Stimulated activated CD4-positive, alpha-beta T cell treated with anti-CD3 and anti-CD28 coated beads, Interleukin-15, amount 100 ng/mL, for 1 hour (primary cell): ENCODE measurements at places on chromosomes 11 and 22.

- no peak for DNase-seq
These were observed 11.4 kb upstream of the PITPNB start for GRCh38 chr22:27930331-27931060.

DNA sequence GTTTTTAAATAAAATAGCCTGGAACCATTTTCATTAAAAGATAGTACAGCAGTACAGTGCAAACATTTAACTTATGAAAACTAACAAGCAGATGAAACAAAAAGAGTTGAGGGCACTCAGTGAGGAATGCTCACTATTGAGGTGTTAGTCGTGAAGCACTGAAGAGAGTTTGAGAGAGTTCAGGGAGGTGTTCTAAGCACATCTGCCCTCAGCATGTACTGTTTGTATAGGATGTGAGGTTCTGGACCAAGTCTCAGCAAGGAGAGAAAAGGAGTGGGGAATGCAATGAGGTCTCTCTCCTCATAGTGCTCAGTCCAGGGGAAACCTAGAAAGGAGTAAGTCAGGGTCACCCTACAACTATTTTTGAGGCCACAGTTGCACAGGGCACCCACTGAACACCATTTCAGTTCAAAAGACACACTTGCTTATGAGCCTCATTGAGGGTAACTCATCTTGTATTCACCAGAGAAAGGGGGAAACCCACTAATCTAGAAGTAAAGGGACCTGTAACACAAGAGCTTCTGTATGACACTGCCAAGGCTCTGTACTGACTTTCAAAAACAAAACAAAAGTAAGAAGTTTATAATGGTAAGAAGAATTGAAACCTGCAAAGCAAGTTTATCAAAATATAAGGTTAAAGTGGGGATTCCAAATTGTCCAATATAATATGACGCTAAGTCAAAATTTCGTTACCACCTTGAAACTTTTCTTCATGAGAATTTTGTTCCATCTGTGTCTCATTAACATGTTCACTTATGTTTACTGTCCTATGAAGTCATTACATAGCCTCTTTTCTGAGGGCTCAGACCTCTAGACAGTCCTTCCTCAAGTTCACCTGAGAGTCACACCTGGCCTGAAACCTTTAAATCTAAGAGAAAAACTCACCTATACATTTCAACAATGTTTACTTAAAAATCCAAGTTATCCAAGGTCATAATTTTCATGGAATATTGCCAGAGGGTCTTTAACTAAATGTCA, 275.3 kb downstream of the ETS1 start:
- DNase-seq = no peak

DNA sequence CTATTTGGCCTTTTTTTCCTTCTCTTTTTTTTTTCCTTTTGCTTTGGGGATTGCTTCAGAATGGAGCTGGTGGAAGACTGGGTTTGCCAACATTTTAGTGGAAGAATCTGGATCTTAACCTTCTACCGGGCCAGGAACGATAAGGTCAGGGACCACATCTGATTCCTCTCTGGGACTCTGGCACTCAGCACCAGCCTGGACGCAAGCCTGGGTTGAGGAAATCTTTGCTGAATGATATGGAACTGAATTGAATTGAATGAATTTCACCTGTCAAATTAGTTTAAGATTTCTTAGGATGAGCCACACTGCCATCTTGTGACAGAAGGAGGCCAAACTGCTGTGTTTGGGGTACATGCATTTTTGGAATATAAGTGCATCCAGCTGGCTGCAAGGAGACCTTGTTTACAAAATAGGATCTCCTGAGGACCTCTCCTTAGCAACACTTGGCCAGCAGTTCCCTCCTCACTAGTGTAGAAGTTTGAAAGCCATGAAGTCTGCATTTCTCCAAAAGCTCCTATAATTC, 30.4 kb downstream of the TPBGL start:
- DNase-seq = no peak

- no peak for DNase-seq
These were observed 47.6 kb downstream of the BRD1 start for GRCh38 chr22:49779853-49780697.

GRCh38 chr11:65976216-65977176, 15.0 kb downstream of the SART1 start:
- no peak for DNase-seq

DNA sequence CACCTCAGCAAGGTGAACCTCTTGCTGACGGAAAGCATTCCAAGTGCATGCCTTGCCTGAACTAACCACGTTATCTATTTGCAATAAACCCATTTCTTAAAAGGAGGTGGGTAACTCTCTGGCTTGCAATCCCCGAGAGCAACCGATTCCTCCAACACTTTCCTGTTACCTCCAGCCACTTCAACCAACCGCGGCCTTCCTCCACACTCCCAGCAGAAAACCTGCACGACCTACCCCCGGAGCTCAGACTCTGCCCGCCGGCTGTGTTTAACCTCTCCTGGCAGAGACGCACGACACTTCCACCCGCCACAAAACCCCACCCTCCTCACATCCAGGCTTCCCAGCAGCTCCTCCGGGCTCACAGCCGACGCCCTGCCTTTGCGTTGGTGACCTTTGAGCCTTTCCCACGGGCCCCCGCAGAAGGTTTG, 708 bp downstream of the SCO2 start:
- no peak for DNase-seq

GRCh38 chr11:30487200-30487898, 98.8 kb downstream of the MPPED2 start:
- DNase-seq = no peak

DNA sequence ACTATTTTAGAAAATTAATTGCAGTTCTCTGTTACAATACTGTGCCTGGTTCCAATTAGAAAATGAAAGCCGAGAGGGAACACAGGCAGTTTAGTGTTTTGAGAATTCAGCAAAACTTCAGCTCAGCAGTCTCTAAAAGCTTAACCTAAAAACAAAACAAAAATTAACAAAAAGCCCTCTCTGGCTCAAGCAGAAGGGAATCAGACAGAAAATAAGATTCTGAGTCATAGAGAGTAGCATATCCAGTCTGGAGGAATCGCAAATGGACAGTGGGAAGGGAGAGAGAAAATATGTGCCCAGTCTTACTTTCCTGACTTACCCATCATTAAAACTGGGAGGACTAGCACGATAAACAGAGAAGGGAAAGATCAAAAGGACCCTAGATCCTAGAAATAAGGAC, 38.1 kb upstream of the CHRM4 start:
- DNase-seq = no peak

DNA sequence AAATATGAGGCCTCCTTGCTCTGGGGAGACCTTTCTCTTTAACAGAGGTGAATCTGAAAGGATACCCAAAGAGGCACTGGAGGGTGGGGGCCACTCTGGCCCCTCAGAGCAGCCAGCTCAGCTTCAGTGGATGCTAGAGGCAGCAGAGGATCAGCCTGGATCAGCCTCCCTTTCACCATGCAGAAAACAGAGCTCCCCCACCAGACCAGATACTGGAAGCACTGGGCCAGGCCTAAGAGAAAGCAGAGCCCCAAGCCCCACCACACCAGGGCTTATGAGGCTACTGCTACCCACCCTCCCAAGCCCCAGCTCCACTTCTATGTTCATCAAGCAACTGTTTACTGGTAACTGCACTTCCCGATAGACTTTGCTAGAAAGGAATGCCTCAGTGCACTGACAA, 4.0 kb upstream of the SLC43A3 start:
- DNase-seq = no peak

GRCh38 chr22:48097723-48098122, 1335.3 kb downstream of the TBC1D22A start:
- no peak for DNase-seq

GRCh38 chr22:38497869-38498268, 8.2 kb downstream of the DDX17 start:
- no peak for DNase-seq

DNA sequence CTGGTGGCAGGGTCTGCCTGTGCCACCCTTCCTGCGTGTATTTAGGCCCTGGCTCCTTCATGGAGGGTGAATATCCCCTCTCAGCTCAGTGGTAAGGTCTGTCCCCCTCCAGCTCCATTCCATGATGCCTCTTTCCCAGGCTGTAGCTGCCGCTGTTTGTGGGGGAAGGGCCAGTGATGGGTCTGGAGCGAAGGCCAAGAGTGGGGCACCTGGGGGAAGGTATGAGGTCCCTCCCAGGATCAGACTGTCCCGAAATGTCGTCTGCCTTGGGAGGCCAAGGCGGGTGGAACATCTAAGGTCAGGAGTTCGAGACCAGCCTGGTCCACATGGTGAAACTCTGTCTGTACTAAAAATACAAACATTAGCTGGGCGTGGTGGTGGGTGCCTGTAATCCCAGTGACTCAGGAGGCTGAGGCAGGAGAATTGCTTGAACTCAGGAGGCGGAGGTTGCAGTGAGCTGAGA, 1.1 kb downstream of the CD151 start:
- DNase-seq = no peak
